ENCODE measurements at places on chromosomes 1 and 21.

DNA sequence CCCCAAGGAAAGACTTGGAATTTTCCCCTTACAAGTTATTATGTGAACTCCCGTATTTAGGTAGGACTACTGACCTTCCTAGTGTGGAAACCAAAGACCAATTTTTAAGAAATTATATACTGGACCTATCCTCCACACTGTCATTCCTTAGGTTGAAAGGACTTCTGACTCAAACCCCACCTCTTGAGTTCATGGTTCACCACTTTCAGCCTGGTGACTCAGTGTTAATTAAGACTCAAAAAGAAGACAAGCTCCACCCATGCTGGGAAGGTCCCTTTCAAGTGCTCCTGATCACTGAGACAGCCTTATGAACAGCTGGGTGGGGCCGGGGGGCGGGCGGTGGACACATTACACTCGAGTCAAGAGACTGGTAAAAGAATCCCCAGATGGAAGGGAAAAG is 113.2 kb downstream of the LRRC53 start:
- no peak for DNase-seq

DNA sequence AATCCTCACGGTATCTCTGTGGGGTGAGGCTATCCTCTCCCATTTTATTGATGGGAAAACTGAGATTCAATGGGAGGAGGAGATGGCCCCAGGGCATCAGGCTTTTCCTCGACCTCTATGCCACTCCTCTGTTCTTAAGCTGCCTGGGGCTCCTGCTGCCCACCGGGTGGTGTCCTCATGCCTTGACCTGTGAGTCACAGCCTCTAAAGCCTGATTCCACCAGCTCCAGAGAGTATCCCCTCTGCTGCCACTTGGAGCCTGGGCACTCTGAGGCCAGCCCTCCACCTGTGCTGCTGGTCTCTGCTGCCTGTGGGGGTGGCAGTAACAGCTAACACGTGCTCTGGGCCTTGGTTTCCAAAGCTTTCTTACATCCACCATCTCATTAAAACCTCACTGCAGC is 241.2 kb downstream of the TRABD2B start:
- no peak for DNase-seq

DNA sequence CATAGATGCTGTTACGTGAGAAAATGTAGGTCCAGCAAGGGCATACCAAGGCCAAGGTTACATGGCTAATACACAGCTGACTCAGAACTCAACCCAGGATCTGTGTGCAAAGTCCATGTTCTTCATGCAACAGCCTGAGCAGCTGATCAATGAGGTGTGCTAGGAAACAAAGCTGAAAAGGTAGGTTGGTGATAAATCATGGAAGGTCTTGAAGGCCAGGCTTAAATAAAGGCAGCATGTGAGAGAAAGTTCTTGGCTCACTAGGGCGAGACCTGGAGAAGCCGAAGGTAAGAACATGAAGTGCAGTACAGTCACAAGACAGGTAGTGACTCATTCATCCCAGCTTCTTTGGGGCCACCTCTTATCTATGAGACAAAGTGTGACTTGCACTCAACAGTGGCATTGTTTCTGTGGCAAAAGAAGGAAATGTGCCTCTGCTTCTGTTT is 33.4 kb downstream of the TLR5 start:
- DNase-seq: no peak

- no peak for DNase-seq
These were observed 18.5 kb downstream of the NCF2 start for GRCh38 chr1:183571678-183572268.

GRCh38 chr21:43866260-43866629 is 1.2 kb downstream of the AGPAT3 start:
- peak; percentile 61 for DNase-seq

DNA sequence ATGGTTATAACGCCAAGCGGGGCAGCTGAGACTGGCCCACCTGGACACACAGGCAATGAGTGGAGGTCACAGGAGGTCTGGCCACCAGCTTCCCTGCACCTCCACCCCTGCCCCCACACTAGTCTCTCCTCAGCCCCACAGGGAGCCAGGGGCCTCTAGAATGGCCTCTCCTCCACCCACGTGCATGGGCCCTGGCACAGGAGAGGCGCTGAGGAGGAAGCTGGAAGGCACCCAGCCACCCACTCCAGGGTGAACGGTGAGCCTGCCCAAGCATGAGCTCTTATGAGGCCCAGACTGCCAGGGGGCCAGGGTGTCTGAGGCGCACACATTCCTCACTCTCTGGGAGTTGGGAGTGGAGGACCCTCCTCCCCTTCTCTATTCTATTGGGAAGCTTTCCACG is 22.2 kb downstream of the LRP8 start:
- no peak for DNase-seq

DNA sequence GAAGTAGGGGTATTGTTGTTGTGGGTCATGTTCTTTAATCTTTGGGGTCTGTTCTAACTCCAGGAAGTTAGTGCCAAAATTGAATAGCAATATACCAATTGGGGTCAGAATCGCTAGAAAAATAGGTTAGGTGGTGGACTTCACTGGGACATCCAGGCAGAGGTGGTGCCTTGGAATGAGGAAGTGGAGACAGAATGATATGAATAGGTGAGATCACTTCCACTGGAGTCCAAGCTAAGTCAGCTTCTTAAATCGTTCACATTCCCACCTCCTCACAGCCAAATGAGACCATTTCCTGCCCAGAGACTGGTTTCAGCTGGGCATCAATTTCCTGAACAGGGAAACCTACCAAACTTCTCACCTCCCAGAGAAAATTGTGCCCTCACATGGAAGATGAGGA is 137.8 kb upstream of the RAB4A start:
- DNase-seq: no peak
